Immature natural killer cell (primary cell): ENCODE measurements at places on chromosomes 12 and 14. TPM values are rescaled to one million over a fixed set of nuclear protein-coding genes. Genes with fewer than 3 reads are reported as not detected.

- DNase-seq, result no peak
These were observed 20.9 kb upstream of the PPP1CC start for GRCh38 chr12:110763583-110763982.

GRCh38 chr12:29398495-29398894, 17.5 kb upstream of the ERGIC2 start:
- DNase-seq, result no peak

The MUCL1 gene
- polyA plus RNA-seq, result not detected

The TAS2R7 gene
- polyA plus RNA-seq, result not detected

GRCh38 chr12:89710873-89711750, 2.5 kb upstream of the ATP2B1 start:
- DNase-seq, result no peak

The KRT79 gene
- not detected for polyA plus RNA-seq

The RNASE3 gene
- polyA plus RNA-seq, result not detected

- DNase-seq, result no peak
These were observed 105.0 kb downstream of the SNAPC1 start for GRCh38 chr14:61866932-61867920.

The ANKRD33 gene
- not detected for polyA plus RNA-seq

The LRCOL1 gene
- polyA plus RNA-seq, result not detected

The MYO1H gene
- polyA plus RNA-seq, result not detected
